ENCODE measurements at places on chromosomes 5 and 9.

DNA sequence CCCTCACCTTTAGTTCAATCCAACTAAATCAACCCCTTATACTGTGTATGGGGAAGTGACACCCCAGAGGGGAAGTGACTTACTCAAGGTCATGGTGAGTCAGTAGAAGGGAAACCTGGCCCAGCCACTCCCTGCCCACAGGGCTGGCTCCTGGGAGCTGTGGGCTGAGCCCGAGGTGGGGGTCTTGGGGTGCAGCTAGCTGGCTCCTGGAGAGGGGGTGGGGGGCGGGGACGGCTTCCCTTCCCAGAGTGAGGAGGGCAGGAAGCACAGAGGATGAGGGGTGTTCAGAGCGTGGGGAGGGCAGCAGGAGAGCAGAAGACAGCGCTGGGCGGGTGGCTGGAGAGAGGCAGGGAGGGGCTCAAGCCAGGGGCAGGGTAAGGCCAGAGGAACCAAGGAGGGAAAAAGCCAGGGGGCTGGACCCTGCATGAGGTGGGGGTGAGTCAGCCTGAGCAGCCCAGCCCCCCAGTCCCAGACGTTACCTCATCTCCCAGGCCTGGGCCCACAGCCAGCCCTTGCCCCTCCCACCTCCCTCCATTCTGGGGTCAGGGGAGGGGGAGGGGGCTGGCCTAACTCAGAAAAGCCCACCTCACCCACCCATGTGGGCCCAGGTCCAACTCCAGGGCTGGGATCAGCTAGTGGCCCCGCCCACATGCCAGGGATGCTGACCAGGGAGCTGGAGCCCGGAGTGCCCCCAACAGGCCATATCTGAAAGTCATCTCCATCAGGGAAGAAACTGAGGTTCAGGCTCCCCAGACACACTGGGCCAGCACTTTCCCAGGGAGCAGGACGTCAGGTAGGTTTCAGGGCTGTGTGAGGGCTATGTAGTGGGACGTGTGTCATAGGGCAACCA lies 2.8 kb downstream of the PDLIM7 start:
- DNase-seq = no peak

DNA sequence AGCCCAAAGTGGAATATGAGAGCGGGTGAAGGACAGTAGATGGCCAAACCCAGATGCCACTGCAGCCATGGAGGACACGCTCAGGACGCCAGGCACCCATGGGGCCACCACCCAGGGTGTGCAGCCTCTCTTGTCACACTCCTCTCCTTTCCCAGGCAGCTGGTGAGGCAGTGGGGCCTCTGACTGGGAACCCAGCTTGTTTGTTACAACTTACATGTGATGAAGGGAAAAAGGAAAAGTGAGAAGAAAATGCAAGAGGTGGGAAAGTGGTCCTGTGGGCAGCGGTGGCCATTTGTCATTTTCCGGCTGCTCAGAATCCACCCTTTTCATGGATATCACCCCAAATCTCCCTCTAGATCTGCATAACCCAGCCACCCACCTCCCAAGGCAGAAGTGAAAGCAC lies 62.7 kb upstream of the UNC5A start:
- DNase-seq = no peak

DNA sequence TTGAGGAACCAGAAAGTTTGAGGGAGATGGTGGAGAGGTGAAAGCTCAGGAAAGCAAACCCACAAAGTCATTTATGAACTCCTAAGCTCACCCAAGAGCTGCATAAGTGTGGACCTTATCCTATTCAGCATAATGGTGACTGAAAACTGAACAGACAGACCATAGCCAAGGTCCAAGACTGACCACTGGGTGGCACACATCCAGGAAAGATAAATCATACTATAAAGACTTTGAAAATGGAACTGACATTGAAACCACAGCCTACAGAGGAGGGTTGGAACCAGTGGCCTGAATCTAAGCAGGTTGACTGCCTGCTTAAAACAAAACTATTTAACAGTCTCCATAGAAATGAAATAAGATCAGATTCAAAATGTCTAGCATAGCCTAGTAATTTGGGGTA lies 121.0 kb upstream of the RGS7BP start:
- DNase-seq = no peak

DNA sequence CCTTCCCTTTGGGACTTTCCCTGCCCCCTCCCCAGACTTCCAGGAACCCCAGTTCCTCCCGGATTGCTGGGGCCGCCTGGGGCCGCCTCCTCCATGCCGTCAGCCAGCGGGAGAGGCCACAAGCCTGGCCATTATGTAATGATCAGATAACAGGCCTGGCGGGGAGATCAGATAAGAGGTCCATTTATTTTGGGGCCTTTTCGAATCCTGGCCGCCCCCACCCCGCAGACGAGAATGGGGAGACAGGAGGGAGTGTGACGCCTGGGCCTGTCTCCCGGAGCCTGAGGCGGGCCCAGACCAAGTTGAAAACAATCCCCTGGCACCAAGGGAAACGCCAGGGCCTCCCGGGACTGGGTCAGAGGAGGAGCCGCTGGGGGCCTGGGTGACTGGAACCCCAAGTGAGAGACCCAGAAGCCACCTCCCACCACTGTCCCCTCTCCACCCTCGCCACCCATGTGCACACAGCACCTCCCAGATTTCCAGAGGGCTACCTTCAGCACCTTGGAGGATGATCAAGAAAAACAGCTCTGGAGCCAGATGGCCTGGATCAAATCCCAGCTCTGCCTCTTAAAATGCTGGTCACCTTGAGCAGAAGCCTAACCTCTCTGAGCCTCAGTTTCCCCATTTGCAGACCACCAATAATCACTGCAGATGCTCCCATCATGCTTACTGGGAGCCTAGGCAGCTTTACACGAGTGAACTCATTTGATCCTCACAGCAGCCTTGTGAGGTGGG lies 7.8 kb downstream of the ENG start:
- DNase-seq = no peak

GRCh38 chr5:138360941-138361452 lies 8.5 kb downstream of the KDM3B start:
- no peak for DNase-seq

DNA sequence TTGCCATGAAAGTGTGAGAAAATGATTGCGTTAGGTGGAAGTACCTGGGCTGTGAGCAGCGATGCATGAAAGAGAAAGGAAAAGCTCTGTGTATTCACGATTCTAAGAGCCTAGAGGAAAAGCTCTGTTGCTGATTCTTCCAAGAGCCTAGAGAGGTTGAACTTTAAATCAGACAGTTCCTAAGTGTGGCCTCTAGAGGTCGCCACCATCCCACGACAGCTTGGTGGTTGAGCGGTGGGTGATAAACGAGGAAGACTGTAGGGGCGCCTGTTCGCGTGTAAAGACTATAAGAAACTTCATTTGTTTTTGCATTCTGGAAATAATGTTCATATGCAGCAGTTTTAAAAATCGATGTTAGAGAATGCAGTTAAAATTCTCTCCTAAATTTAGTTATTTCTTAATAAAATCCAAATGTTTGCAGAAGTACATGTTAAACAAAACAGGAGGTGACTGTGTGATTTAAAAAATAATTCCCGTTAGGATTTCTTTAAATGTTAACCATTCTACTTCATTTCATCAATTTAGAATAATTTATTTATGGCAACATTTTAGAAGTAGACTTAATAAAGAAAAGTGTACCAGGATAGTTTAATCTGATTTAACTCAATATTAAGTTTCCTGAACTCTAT lies 107.7 kb downstream of the TENT4A start:
- no peak for DNase-seq

DNA sequence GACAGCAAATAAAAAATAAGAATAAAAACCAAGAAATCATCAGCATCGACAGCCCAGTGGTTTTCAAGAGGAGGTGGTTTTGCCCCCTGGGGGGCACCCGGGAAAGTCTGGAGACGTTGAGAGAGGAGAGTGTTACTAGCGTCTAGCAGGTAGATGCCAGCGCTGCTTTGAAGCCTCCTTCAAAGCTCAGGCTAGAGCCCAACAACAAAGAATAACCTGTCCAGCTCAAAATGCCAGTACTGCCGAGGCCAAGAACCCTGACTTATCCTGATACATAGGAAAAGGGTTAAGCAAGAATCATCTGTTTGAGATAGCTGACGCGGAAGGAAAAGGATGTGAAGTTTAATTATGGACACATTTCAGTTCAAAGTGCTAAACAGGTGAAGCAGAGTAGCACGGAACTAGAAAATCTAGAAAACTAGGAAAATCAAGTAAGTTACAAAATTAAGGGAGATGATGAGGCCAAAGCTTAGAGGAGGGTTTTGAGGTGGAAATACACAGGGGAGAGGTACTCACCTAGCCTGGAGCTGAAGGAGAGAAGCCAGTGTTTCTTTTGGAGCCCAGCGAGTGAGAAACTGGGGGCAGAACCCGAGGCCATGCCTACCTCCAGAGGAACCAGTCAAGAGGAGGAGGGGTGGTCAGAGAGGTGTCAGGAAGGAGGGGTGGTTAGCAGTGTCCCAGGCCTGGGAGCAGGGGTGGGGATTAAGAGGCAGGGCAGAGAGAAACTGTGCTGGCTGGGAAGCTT lies 121.0 kb upstream of the RETREG1 start:
- no peak for DNase-seq

DNA sequence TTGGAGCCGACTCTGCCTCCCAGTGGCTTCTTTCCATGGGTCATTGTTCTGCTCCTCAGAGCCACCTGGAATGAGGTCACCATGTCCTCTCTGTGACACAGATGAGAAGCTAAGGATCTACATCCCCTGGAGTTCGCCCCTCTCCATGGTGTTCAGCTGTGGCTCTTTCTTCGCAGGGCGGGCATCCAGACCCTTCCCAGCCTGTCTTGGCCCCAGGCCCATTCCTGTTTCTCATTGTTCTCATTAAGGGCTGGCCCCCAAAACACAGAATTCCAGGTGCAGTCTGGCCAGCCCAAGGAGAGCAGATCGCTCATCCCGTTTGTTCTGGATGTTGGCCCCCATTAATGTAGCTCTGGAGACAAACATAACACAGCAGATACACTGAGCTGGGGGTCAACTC lies 66.4 kb upstream of the COL15A1 start:
- DNase-seq = no peak

GRCh38 chr9:135617538-135617900 lies 21.8 kb downstream of the GLT6D1 start:
- DNase-seq = no peak

DNA sequence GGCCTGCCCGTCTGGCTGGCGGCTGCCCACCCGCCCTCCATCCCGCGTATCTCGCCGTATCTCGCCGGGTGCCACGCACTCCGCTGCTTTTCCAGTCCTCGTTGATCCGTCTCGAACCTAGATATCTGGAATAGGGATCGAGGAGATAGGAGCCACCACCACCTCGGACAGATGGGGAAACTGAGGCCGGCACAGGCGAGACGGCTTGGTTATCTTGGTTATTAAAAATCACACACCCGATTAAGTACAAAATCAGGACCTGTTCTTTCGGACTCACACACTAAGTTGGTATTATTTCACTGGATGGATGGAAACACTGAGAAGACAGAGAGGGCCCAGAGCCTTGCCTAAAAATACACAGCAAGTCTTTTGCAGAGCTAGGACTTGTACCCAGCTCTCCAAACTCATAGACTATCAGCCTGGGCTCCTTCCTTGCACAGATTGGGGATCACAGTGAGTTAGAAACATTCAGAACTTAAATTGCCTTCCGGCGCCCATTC lies 678 bp downstream of the SLC26A2 start:
- no peak for DNase-seq

GRCh38 chr9:97873882-97874281 lies 20.9 kb downstream of the FOXE1 start:
- no peak for DNase-seq

- no peak for DNase-seq
Measured at GRCh38 chr5:59665086-59665831, 228.3 kb downstream of the PDE4D start.
